Gastroesophageal sphincter (tissue), 4 donors: ENCODE measurements at places on chromosomes 2 and 18.

GRCh38 chr2:37196320-37197195 is at the start of gene CEBPZOS:
TSS of gene CEBPZOS (plus strand) at chr2:37196496. CDS start at chr2:37199705, 3,209 bp downstream.
- peak; percentile 92 for ATAC-seq

GRCh38 chr2:152022090-152022489 is 76.8 kb downstream of the CACNB4 start:
- no peak for ATAC-seq

DNA sequence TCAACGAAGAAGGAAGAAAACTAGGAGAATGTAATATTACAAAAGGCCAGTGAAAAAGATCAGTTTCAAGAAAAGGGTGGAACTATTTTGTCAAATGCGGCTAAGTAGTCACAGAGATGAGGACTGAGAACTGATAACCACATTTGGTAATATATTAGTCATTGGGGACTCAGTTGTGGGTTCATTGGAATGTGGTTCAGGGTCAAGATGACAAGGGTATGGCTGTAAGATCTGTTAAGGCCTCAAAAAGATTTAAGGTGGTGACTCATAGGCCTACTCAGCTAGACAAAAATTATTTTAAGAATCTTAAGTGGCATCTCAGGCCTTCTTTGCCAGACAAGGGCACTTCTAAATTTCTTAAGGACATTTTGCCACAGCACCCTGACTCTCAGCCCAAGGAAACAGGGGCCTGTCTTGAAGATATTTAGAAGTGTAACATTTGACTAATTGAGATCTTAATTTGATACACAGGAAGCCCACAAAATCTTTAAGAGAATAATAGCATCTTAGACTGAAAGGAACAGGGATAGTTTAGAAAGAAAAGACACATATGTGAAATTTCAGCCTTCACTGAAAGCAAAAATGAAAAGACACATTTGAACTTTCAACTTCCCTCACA is 81.3 kb downstream of the STRADB start:
- ATAC-seq = no peak

DNA sequence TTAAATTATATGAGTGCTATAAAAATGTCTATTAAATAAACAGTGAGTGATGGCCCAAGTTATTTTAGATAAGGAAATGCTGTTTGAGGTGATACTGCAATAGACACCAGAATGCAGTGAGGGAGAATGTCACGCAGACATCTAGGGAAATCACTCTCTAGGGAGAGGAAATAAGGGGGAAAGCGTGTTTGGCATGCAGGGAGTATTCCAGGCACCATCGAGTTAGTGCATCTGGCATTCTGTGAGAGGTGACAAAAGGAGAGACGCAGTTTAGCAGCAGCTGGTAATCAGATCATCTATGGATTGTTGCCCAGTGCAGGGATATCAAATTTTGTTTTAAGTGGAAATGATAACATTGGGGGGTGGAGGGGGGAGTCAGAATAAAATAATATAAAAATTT is 175.4 kb upstream of the NETO1 start:
- no peak for ATAC-seq

GRCh38 chr2:174623106-174623637 is 25.6 kb upstream of the WIPF1 start:
- no peak for ATAC-seq

GRCh38 chr2:40725950-40726349 is 274.1 kb upstream of the SLC8A1 start:
- no peak for ATAC-seq

DNA sequence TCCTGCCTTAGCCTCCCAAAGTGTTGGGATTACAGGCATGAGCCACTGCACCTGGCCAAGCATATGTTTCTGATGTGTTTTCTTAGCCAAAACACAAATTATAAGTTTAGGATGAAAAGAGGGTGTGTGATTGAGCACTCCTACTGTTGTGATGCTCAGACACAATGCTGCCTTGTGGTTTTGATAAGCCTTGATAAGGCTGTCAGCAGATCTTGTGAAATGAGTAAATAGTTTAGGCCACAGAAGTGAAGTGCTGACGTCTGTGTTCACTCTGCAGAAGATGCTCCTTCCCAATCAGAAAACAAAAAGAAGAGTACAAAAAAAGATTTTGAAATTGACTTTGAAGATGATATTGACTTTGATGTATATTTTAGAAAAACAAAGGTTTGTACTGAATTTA is 24.3 kb downstream of the NCAPH start:
- no peak for ATAC-seq

DNA sequence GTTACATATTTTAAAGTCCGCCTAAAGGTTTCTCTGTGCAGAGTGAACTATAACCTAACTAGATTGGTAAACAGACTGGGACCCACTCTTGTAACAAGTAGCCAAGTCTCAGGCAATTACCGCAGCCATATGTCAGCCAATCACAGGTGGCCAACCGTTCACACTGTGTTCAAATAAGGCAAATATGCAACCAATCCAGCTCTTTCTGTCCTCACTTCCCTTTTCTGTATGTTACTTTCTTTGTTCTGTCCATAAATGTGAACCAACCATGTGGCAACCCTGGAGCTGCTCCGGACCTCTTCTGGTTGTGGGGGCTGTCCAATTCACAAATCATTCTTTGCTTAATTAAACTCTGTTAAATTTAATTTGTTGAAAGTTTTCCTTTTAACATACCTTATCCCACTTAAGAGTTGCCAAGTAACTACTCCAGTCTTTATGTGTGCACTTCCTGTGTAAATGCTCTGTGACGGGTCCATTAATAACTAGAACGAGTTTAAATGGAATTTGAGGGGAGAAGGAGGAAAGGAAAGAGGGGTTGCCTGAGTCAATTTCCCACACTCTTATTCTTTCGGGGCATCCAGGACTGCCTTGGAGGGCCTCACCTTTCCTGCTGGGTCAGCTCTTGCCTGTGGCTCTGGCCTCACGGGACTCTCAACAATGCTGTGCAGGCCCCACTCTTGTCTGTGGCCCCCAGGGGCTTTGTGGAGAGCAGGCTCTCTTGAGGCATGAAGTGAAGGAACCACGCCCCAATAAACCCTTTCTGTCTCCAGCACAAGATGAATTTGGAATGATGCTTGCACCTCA is 6.6 kb upstream of the RPL37A start:
- ATAC-seq = no peak

DNA sequence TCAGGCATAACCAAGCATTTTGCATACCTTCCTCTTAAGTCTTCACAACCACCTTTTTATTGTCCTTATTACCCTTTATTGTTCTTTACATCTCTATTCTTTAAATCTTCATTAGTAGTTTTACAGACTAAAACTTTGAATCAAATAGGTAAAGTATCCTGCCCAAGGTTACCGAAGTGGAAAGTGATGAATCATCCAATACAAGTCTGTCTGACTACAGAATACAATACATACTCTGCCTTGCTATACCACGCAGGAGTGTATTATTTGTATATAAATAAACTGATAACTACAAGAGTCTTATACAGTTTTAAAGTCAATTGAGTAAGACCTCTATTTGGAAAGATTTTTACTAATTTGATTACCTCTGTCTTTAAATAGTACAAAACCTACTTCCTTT is 196.0 kb downstream of the ZEB2 start:
- no peak for ATAC-seq

DNA sequence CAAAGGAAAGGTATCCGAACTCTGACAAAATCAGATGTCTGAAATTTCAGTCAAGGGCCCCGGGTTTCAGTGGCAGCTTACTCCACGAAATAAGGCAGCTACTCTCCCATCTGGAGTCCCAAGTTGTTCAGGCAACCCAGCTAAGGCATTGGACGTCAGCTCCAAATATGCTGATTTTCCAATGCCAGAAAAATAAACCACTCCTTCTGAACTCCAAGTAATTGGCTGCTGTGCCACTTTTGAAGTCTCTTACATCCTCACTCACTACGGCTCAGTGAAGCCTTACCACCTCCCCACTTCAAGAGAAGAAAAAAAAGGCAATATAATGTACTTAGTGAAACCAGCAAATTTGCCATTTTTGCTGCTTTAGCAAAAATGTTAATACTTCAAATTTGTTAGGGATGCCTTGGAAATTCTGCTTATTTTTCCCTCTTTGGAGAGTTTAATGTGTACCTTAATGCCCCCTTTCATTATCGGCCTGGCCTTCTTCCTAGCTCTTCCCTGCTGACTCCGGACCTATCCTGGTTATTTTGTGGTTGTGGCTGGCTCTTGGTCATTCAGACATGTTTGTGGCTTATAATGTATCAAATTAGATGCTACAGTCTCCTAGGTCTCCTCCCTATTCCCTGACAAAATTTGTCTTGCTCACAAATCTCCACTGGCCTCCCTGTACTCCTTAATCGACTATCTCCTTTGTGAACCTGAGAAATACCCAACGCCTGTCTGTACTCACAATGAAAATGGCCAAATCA is 589.2 kb upstream of the ZEB2 start:
- no peak for ATAC-seq

DNA sequence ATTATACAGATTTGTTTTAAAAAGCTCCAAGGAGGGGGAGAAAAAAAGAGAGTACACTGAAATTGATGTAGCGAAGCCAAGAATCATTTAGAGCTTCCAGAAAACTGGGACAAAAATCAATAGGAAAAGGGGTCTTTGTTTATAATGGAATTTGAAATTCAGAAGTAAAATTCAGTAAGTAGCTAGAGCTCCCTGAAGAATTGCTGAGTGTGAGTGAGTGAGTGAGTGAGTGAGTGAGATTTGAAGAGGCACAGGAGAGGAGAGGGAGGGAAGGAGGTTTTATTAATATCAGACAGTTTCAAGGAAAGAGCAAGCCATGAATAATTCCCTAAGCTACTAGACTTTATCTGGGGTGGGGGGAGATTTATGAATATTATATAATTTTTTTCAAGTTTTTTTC is 60.7 kb upstream of the ARHGAP28 start:
- ATAC-seq = no peak

DNA sequence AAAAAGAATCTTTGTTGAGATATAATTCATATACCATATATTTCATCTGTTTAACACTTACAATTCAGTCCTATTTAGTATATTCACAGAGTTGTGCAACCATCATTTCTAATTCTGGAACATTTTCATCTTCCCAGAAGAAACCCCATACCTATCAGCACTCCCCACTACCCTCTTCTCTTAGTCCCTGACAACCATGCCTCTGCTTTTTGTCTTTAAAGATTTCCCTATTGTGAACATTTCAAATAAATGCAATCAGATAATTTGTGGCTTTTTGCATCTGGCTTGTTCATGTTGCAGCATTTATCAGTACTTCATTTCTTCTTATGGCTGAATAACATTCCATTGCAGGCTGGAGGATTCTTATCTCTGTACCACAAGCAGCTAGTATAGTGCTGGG is 305.9 kb upstream of the MEX3C start:
- ATAC-seq = no peak

DNA sequence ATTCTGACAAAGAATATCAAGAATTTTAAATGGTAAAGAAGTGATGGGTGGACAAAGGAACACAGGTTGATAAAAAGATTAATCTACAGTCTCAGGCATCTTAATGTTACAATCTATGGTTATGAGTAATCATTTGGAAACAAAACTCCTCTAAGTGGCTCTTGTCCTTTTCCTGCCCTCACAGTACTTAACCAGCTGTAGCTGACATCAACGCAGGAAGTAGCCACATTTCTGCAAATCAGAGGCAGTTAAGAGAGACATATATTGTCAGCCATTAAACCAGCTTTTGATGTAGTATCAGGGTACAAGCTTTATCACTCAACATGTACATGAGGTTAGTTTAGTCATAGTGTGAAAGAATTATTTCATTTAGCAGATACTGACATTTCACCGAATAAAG is 244.6 kb downstream of the NR4A2 start:
- no peak for ATAC-seq

DNA sequence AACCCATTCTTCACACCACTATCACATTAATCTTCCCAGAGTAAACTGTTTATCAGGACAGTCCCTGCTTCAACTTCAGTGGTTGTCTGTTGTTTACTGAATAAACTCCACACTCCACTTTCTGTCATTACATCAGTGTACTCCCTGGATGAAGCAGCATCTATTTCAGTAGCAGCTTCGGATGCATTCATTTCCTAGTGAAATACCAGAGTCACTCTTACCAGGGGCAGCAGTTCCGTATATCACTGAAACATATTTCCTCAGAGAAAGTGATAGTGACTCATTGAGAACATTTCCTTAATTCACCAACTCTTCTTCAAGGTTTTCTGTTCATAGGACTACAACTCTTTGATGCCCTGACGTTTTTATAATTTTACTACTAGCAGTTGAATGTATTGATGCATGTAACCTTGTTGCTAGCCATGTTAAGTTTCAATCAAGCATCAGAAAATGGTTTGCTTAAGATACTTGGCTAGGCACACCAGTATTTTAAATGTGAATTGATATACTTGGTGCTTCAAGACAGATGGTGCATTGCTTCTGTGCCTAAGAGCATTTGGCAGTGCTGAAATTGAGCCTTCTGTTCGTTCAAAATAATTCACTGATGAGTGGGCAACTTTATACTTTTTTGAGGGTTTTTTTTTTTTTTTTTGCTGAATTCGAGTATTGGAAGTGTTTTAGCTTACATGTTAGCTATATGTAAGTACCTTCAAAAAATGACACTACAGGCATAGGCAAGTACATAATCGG is 92.3 kb downstream of the UBE2E3 start:
- ATAC-seq = no peak

DNA sequence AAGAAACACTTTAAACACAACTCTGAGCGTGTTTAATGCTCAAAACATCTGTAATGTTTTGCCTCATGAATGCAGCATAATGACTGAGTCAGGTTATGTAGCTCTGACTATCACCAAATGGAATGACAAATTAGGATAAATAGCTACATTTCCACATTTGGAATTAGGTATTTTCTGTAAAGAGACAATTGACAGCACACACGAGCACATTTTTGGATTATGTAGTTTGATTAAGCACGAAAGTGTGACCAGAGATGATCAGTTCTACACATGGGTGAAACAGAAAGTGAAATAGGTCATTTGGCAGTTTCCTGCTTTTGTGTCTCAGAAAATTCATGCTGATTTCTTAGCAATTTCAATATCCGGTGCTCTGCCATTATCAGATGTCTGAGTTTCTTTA is 29.0 kb downstream of the LPIN1 start:
- ATAC-seq = no peak

DNA sequence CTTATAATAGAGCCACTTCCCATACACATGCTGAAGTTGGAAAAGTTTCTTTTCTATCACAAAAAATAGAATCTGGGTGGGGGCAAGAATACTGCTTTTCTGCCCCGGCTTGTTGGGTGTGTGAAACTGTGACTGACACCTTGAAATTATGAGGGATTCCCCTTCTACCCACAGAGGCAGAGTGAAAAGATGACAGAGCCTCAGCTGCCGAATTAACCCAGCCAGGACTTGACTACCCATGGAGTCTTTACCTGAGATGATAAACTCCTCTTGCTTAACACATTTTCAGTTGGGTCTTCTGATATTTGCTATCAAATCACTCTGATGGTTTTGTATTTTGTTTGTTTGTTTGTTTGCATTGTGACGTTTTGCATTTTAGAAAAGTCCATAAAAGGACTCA is 66.0 kb upstream of the PMAIP1 start:
- no peak for ATAC-seq

GRCh38 chr2:23249348-23249747 is 135.6 kb upstream of the KLHL29 start:
- peak; percentile 77 for ATAC-seq
